ENCODE measurements at places on chromosomes 7 and 10.

GRCh38 chr7:123023126-123023525 lies 27.6 kb upstream of the TAS2R16 start:
- no peak for DNase-seq

GRCh38 chr10:80697926-80698325 lies 160.2 kb downstream of the SH2D4B start:
- no peak for DNase-seq

DNA sequence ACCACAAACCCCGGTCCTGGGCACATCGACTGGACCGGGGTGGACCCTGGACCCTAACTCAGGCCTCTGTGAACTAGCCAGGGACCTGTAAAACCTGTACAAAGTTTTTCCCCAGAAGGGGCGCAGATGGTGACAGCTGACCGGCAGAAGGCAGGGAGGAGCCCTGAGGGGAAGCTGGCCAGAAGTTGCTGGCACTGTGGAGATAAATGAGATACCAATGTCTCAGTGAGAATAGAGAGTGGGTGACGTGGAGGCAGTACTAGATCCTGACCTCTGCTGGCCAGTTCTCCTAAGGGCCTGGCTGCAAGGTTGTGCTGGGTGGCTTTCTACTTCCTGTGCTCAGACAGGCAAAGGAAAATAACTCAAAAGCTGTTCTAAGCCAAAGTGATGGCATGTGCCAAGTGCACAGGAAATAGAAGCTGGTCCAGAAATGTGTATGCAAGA lies 10.6 kb upstream of the TSPAN14 start:
- DNase-seq: no peak

- DNase-seq: no peak
Observed at GRCh38 chr10:18582803-18583202, 68.6 kb downstream of the NSUN6 start.

- DNase-seq: no peak
Observed at GRCh38 chr10:34223658-34224057, 591.4 kb downstream of the PARD3 start.

- no peak for DNase-seq
Observed at GRCh38 chr7:117975476-117975875, 102.2 kb upstream of the CTTNBP2 start.

- DNase-seq: no peak
Observed at GRCh38 chr7:92155108-92155739, 20.9 kb upstream of the CYP51A1 start.

GRCh38 chr7:26348234-26348851 lies 56.7 kb downstream of the SNX10 start:
- no peak for DNase-seq

DNA sequence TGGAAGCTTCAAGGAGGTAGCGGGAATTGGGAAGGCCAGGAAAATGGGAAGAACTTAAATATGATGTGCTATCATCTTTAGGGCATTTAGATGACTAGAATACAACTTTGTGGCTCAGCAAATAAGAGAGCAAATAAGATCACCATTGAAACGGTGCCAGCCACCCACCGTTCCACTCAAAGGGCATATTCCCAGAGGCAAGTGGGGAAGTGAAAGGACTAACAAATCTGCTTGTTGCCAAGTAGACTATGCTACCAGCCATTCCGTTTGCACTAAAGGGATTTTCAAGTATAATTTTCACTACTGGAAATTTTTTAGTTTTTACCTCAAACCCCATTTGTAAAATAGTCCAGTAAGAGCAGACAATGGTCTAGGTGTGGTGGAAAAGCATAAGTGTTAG lies 4.0 kb upstream of the PPP1R3C start:
- DNase-seq: no peak

DNA sequence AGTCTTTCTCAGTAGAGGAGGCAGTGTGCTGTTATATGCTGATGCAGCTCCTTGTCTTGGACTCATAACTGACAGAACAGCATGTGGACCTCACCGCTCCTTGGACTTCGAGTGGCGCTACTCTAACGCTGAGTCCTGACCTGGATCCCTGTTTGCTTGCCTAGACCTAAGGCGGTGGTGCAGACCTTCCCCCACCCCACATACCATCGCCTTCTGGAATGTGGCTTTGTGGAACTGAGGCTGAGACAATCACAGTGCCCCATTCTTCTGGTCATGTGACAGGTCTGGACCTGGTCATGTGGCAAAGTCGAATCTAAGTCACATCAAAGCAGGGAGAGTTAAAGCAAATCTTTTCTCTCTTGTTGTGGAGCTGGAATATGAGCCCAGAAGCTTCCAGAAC lies 190.7 kb upstream of the MKI67 start:
- no peak for DNase-seq

GRCh38 chr7:46558482-46559193 lies 637.6 kb upstream of the IGFBP3 start:
- no peak for DNase-seq

GRCh38 chr7:74324531-74325209 lies 35.5 kb downstream of the CLIP2 start:
- no peak for DNase-seq

GRCh38 chr7:84997626-84998025 lies 189.2 kb downstream of the SEMA3D start:
- DNase-seq: no peak

DNA sequence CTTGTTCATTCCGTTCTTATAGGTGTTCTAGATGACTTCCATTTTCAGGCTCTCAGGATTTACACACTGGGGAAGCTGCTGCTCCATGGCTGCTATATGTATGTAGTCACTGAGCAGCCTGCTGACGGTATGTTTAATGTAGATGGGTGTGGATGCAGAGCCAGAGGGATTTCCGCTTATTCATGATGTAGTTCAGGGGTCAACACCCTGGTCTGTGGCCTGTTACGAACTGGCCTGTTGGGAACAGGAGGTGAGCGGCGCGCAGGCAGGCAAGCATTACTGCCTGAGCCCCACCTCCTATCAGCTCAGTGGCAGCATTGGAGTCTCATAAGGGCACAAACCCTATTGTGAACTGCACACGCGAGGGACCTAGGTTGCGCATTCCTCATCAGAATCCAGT lies 33.9 kb downstream of the DNAJB6 start:
- no peak for DNase-seq

DNA sequence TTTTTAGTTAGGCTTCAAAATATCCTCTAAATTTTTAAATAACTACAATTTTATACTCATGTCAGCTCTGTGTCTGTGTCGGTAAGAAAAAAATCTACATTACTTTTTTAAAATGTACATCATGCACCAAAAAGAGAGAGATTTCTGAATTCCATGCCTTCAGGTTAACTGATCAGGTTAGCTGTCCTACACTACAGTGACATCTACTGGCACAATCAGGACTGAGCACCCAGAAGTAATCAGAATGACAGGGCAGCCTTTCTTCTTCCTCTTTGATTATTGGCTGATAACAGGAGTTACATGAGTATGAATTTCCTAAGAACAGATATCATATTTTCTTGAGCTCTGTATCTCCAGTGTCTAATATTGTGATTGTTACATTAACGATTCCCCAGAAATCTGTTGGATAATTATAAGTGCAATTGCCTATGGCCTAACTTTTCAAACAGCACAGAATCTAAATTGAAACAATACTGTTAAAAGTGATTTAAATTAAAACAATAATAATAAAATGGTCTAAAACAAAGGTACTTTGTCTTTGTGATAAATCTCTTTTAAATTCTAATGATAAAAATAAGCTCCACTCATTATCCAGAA lies 41.8 kb upstream of the HYCC1 start:
- DNase-seq: peak; percentile 33

GRCh38 chr7:420142-421093 lies 99.2 kb downstream of the PDGFA start:
- no peak for DNase-seq

- no peak for DNase-seq
Observed at GRCh38 chr7:151381098-151381347, 28.8 kb downstream of the WDR86 start.

DNA sequence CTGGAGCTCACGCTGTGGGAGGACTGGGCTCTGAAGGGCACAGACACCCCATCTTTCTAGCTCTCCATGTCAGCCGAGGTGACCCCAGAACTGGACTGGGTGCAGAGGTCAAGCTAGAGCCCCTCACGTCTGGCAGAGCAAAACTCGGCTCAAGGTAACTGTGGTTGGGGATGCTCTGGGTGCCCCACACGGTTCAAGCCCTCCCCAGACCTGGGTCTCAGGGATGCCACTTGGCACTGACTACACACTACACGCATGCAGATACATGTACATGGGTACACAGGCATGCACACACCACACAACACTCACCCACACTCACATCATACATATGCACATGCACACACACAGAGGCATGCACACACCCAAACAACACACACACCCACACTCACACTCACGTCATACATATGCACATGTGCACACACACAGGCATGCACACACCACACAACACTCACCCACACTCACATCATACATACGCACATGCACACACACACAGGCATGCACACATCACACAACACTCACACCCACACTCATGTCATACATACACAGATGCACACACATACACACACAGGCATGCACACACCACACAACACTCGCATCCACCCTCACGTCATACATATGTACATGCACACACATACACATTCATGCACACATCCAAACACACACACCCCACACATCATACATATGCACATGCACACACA lies 219.3 kb downstream of the DNAJB6 start:
- no peak for DNase-seq

All from AG09309 (cell line).